ENCODE measurements at places on chromosomes 3 and 15.

GRCh38 chr3:150077581-150078247 is 107.0 kb upstream of the PFN2 start:
- no peak for DNase-seq

GRCh38 chr15:60057554-60057953 is 53.4 kb downstream of the FOXB1 start:
- DNase-seq: no peak

GRCh38 chr3:186057594-186057993 is 51.3 kb downstream of the ETV5 start:
- no peak for DNase-seq

- DNase-seq: no peak
Measured at GRCh38 chr3:134214239-134214638, 36.4 kb downstream of the RYK start.

DNA sequence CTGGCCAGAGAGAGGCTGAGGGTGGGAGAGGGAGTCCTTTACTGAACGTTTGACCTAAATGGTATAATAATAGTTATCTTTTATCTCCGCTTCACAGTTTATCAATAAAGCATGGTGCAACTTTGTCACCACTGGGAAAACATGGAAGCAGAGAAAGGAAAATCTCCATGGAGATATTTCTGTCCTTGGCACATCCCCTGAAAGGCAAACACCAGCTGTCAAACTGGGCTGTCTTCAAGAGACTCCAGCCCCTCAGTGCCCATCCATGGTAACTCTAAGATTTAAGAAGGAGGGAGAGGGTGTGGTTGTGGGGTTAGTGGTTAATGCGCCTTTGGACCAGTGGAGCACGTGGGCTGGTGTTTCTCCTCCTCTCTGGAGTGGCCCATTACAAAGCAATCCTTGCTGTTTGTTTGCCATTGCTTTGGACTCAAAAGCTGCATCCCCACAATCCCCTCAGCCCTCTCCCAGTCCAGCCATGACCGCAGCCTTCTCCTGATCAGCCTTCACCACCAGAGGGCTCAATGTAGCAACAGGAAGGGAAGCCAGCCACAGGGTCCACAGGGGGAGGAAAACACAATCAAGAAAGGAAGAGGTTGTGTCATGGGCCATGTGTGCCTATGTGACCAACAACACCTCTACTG is 38.2 kb upstream of the FAM174B start:
- DNase-seq: no peak

DNA sequence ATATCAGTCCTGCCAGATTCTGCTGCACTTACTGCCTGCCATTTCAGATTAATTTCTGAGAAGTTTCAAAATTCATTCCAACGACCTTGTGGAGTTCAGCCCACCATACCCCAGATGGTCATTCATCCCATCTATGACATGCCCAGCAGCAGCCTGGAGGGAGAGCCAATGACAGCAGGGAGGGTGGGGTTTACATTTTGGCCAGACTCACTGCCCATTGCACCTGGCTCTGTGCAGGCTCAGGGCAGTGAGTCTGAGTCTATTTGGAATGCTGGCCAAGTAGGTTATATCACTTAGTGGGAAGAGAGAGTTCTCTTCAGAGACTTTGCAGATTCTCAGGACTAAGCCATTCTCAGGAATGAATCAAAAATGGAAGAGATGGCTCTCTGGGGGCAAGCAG is 21.5 kb downstream of the SRPRB start:
- no peak for DNase-seq

- DNase-seq: no peak
Measured at GRCh38 chr3:100075851-100076730, 38.2 kb downstream of the FILIP1L start.

DNA sequence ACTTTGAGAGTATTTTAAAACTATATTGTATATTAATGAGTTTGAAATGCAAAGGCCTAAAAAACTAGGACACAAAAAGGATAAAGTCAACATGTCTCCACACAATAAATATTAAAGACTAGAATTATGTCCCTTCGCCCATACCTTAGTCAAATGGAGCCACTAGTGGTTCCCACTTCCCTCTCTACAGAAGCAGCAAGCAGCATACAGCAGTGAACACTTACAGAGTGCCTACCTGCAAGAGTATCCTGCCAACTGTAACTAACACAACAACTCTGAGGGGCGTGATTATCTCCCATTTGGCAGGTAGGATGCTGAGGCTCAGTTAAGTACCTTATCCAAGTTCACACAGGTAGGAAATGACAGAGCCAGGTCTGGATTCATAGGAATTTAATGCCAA is 17.2 kb downstream of the DYNC1LI1 start:
- no peak for DNase-seq

GRCh38 chr3:166993015-166993630 is 387.0 kb downstream of the ZBBX start:
- DNase-seq: no peak

DNA sequence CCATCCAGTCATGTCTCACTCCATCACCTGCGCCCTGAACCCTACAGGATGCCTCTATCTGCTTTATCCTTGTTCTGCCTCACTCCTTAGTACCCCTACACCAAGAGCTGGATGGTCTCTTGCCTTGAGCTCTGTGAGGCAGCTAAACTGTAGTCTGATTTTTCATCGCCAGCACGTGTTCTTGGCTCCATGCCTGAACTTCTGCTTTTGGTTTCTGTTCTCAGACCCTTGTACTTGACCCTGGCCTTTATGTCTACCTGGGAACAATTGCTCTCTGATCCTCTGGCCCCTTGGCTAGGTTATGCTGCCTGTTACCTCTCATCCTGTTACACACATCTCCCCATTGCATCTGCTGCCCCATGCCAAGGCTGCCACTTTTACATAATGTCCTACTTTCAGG is 318.0 kb upstream of the LMCD1 start:
- DNase-seq: no peak

- no peak for DNase-seq
Measured at GRCh38 chr3:126927401-126927750, 55.5 kb upstream of the PLXNA1 start.

DNA sequence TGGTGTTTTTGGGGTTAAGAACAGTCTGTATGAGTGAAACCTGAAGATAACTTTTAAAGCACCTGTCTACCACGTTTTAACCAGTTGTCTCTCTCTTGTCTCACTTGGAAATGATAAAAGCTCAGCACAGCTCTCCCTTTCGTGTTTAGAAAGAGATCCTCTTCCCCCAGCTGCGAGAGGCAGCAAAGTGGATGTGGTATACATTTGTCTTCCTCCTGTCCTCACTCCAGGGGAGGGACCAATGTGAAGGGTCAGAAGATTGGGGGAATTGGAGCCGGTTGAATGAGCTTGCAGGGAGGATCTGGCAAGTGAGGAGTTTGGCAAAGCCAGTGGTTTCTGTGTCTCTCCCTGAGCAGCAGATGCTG is 14.6 kb downstream of the SMAD6 start:
- DNase-seq: no peak

- no peak for DNase-seq
Measured at GRCh38 chr3:65173841-65174240, 486.0 kb upstream of the ADAMTS9 start.

DNA sequence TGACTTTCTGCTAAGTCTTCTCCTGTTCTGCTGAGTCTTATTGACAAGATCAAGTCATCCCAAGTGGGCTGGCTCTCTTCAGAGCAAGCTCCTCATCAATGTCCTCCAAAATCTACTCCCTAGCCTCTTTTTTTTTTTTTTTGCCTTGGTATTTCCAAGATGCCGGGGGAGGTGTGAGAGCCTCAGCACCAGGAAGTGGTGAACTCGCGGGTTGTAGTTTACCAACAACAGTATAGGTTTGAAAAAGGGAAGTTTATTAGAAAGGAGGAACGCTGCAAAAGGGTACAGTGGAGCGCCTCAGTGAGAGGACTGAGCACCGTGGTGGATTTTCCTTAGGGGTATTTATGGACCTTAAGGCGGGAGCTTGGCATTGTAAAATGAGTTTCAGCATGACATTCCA is 94.3 kb upstream of the SGO1 start:
- DNase-seq: no peak

Measured in GM12864 (cell line).